ENCODE measurements at places on chromosomes 3 and 15. TPM values are rescaled to one million over a fixed set of nuclear protein-coding genes. Genes with fewer than 3 reads are reported as not detected.

- peak overlapping the region; percentile 29 for H3K4me3 ChIP-seq
- no peak overlapping the region for H3K27ac ChIP-seq
- no peak for DNase-seq
- H3K4me1 ChIP-seq = peaks cover 4% of the 10 kb centered on the region
- H3K36me3 ChIP-seq = no peaks in the 10 kb centered on the region
Observed at GRCh38 chr3:127135241-127136023, 57.5 kb upstream of the PRR23E start.

GRCh38 chr15:101625184-101625583 is 27.0 kb downstream of the TM2D3 start:
- H3K4me1 ChIP-seq = peaks cover 4% of the 10 kb centered on the region
- peaks cover 18% of the 10 kb centered on the region for H3K36me3 ChIP-seq
- H3K4me3 ChIP-seq = no peak overlapping the region

The MST1R gene
- 6.5 TPM for total RNA-seq

The AGTR1 gene
- total RNA-seq = 8.2 TPM

GRCh38 chr3:103006526-103007183 is 571.8 kb downstream of the ZPLD1 start:
- H3K4me3 ChIP-seq = no peak overlapping the region
- H3K4me1 ChIP-seq = no peaks in the 10 kb centered on the region
- no peak for DNase-seq
- H3K27ac ChIP-seq = no peak overlapping the region

GRCh38 chr15:98555173-98555515 is 93.2 kb upstream of the IGF1R start:
- no peak overlapping the region for H3K4me3 ChIP-seq
- H3K36me3 ChIP-seq = no peaks in the 10 kb centered on the region
- H3K27ac ChIP-seq = no peak overlapping the region
- peaks cover 16% of the 10 kb centered on the region for H3K4me1 ChIP-seq
- DNase-seq = no peak
- H3K27me3 ChIP-seq = peaks cover 62% of the 10 kb centered on the region

All from progenitor cell of endocrine pancreas (in vitro differentiated cells).